ENCODE measurements at places on chromosomes 12 and 14.
A peak's percentile ranks its signal among the peaks of the same experiment; 100 is the strongest.

GRCh38 chr12:89389755-89390661 is 37.7 kb upstream of the DUSP6 start:
- peak; percentile 40 for DNase-seq

GRCh38 chr14:50804181-50804721 is 26.7 kb downstream of the NIN start:
- no peak for DNase-seq

- DNase-seq = no peak
These were observed 550.3 kb upstream of the NOVA1 start for GRCh38 chr14:27148143-27148542.

- DNase-seq = no peak
These were observed 128.3 kb downstream of the AKAP6 start for GRCh38 chr14:32457213-32457920.

GRCh38 chr14:70317091-70317968 is 42.2 kb downstream of the COX16 start:
- DNase-seq = no peak

GRCh38 chr12:93664573-93665138 is 12.5 kb upstream of the CRADD start:
- DNase-seq = no peak

- DNase-seq = no peak
These were observed 43.9 kb upstream of the NUDT4 start for GRCh38 chr12:93333828-93334227.

All from RCC 7860 (cell line).